ENCODE measurements at places on chromosomes 12 and 14.
A peak's percentile ranks its signal among the peaks of the same experiment; 100 is the strongest.

DNA sequence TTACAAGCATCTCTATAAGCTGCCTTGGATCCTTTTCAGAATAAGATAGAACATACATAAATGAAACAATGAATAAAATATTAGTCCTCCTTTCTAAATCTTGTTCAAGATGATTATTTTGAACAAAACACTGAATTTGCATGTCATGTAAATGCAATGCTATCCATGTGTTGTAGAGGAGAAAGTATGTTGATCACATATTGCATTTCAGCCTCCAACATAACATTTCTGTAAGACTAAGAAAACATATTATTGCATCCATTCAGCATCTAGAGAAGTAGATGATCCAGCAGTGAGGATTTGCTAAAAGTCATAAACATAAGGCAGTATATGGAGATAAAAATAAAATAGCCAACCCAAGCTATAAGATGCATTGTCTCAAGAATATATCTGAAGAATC is 172.6 kb downstream of the CPNE8 start:
- DNase-seq: no peak

GRCh38 chr12:93135286-93136239 is 206.5 kb upstream of the EEA1 start:
- peak; percentile 95 for DNase-seq

- DNase-seq: no peak
Observed at GRCh38 chr12:96176575-96176974, 17.6 kb upstream of the ELK3 start.

DNA sequence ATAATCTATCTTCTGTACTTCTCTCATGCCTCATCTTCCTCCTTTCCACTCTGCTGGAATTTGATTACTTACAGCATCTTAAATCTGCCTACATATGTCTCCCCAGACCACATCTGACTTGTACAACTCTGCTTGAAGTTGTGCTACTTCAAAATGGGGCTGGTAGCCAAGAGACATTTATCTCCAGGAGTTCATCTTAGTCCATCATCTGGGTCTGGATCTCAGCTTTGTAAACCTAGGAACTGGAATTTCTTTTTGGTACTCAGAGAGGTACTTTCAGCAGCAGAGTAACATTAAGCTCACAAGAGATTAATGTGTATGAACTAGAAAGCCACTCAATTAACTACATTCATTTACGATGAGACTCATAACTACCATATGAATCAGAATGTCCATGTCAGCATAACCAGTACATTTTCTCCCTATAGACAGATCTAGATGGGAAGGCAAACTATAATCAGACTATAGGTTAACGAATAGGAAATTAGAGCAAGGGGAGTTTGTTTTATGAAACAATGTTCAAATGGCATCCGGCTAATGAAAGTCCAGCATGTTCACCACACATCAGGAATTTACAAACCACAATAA is 178.8 kb downstream of the CEP128 start:
- DNase-seq: no peak

GRCh38 chr12:15982071-15982470 is 70.9 kb downstream of the DERA start:
- DNase-seq: no peak

GRCh38 chr12:82366197-82366596 is 7.9 kb downstream of the METTL25 start:
- DNase-seq: no peak

GRCh38 chr14:68784226-68784910 is 8.5 kb downstream of the ZFP36L1 start:
- DNase-seq: no peak

DNA sequence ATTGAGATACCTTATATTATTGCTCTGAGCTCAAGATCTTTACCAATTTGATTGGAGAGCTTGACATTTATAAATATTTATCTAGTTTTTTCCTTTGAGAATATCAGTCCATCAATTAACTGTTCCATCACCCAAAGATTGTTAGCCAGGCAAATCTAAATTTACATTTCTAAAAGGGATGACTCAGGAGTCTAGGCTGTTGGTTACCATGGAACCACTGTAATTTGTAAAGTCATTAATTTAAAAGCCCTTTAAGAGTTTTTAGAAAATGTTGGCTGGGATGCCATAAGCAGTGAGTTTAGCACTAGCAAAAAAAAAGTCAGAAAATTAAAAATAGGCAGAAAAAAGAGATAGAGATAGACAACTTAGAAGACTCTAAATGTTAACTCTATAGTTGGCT is 19.5 kb upstream of the SERPINA1 start:
- no peak for DNase-seq

Data from NCI-H187 treated with DMSO at 0.1 percent for 48 hours (cell line).